ENCODE measurements at places on chromosomes 16 and 17. TPM values are rescaled to one million over a fixed set of nuclear protein-coding genes. Genes with fewer than 3 reads are reported as not detected.

RPL13 gene
- 882 TPM for total RNA-seq

KCNH4 gene
- not detected for total RNA-seq

NIP7 gene
- 10.6 TPM for total RNA-seq

EIF4A3 gene
- 40.9 TPM for total RNA-seq

DPEP2 gene
- total RNA-seq: 0.78 TPM

HLF gene
- total RNA-seq: 9.8 TPM

CHMP1A gene
- total RNA-seq: 46.0 TPM

KRT24 gene
- total RNA-seq: not detected

HIC1 gene
- total RNA-seq: 15.0 TPM

PMFBP1 gene
- total RNA-seq: 0.08 TPM

SCGB1C2 gene
- not detected for total RNA-seq

GFOD2 gene
- total RNA-seq: 10.7 TPM

CDH1 gene
- total RNA-seq: 0.13 TPM

CXCL16 gene
- 3.6 TPM for total RNA-seq

LGALS9B gene
- total RNA-seq: not detected

SLC5A2 gene
- total RNA-seq: not detected

KRTAP9-8 gene
- not detected for total RNA-seq

TP53TG3 gene
- total RNA-seq: not detected

HEATR9 gene
- total RNA-seq: not detected

FLOT2 gene
- 80.4 TPM for total RNA-seq

FMNL1 gene
- 12.2 TPM for total RNA-seq

CTRB1 gene
- total RNA-seq: not detected

PERCC1 gene
- total RNA-seq: not detected

ITGAL gene
- 2.9 TPM for total RNA-seq

ARL17A gene
- total RNA-seq: 4.8 TPM

CD300E gene
- total RNA-seq: 0.67 TPM

ABCA9 gene
- 6.0 TPM for total RNA-seq

SLC5A11 gene
- total RNA-seq: not detected

RBFOX1 gene
- total RNA-seq: 27.1 TPM

GPT2 gene
- 7.3 TPM for total RNA-seq

MT4 gene
- not detected for total RNA-seq

TNFRSF17 gene
- total RNA-seq: not detected

TBX6 gene
- 0.57 TPM for total RNA-seq

CCL1 gene
- total RNA-seq: not detected

NPW gene
- total RNA-seq: not detected

ACSM2A gene
- total RNA-seq: not detected

MSLN gene
- total RNA-seq: not detected

DOC2A gene
- 0.38 TPM for total RNA-seq

DRC7 gene
- total RNA-seq: not detected

ARL6IP1 gene
- total RNA-seq: 19.3 TPM

NACA2 gene
- not detected for total RNA-seq

RAC3 gene
- total RNA-seq: 0.65 TPM

TERB1 gene
- total RNA-seq: not detected

PPY gene
- not detected for total RNA-seq

EDC4 gene
- 43.8 TPM for total RNA-seq

CASKIN2 gene
- total RNA-seq: 48.2 TPM

SLC25A39 gene
- total RNA-seq: 53.4 TPM

PITPNM3 gene
- 0.57 TPM for total RNA-seq

CHRNE gene
- total RNA-seq: 5.5 TPM

CACNG3 gene
- total RNA-seq: not detected

SOX9 gene
- total RNA-seq: 24.0 TPM

ANKS4B gene
- not detected for total RNA-seq

ERN1 gene
- total RNA-seq: 6.9 TPM

TMEM98 gene
- 12.9 TPM for total RNA-seq

OTOP3 gene
- total RNA-seq: not detected

MYCBPAP gene
- total RNA-seq: 0.13 TPM
